ENCODE measurements at places on chromosomes 5 and 9. TPM values are rescaled to one million over a fixed set of nuclear protein-coding genes. Genes with fewer than 3 reads are reported as not detected.

GRCh38 chr9:123408313-123409262 lies 52.6 kb downstream of the CRB2 start:
- no peak for DNase-seq

DNA sequence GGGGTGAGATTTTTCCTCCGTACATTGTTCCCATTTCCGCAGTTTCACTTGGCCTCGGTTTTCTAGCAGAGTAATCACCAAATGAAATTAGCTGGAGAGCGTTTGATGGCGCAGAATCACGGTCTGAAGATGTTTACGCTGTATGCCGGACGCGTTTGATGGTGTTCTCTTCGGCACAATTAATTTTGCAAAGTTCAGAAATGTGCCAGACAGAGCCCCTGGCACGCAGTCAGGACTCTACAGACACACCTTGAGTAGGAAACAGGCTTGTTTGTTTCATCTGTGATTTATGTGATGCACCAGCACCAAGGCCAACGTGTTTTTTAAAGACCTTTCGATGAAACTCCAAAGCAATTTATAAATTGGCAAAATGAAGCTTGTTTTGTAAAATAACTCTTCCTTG lies 863 bp upstream of the LIFR start:
- DNase-seq = no peak

The DMRT3 gene
- not detected for polyA plus RNA-seq

- DNase-seq = no peak
These were observed 93.7 kb downstream of the PDE4D start for GRCh38 chr5:59799668-59800346.

The DBN1 gene
- polyA plus RNA-seq = 17.1 TPM

The OR1Q1 gene
- not detected for polyA plus RNA-seq

The ADCY2 gene
- 0.19 TPM for polyA plus RNA-seq

- DNase-seq = peak; percentile 34
These were observed 10.5 kb downstream of the LURAP1L start for GRCh38 chr9:12785260-12785770.

The LCN15 gene
- not detected for polyA plus RNA-seq

The UNC13B gene
- polyA plus RNA-seq = 20.8 TPM

The WNT8A gene
- not detected for polyA plus RNA-seq

The LPAR1 gene
- 5.5 TPM for polyA plus RNA-seq

The LRRC19 gene
- not detected for polyA plus RNA-seq

DNA sequence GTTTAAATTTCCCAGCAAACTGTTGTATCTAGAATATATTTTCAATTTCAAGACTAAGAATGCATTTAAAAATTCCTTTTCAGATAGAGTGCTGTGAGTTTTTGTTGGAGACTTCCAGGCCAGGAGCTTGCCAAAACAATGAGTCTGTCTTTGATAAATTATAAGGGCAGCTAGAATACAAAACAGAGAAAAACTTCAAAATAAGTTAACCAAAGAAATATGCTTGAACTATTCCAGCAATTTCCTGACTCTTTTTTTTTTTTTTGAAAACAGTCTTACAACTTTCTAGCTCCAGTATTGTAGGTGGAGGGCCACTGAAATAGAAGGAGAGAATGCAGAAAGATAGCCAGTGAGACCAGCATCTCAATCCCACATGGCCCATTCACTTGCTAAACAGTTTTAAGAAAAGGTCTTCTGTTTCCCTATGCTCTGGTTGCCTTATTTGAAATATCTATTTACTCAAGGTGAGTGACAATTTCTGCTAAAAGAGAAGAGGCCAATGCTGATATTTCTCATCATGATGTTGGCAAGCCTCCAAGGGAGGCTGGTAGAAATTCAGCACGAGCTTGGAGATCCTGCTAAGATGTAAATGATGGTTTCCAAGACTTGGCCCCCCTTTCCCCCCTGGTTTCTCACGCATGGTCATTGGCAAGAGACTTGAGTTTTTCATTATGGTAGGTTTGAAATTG lies 103.2 kb downstream of the USP20 start:
- DNase-seq = no peak

DNA sequence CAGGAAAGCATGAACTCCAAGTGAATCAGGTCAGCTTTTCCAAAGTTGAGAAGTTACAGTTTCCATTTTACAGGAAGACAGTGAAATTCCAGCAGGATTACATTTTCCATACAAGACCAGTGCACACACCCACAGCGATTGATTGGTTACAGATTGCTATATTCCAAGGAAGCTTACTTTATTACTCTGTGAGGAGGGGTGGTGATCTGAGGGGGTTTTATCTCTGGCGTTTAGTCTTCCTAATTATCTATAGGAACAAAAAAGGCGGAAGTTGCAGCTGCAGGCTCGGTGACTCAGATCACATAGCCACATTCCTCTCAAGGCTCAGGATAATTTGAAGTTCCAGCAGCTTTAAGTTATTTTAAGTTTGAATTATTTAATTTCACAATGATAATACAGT lies 450.4 kb upstream of the NMUR2 start:
- no peak for DNase-seq

DNA sequence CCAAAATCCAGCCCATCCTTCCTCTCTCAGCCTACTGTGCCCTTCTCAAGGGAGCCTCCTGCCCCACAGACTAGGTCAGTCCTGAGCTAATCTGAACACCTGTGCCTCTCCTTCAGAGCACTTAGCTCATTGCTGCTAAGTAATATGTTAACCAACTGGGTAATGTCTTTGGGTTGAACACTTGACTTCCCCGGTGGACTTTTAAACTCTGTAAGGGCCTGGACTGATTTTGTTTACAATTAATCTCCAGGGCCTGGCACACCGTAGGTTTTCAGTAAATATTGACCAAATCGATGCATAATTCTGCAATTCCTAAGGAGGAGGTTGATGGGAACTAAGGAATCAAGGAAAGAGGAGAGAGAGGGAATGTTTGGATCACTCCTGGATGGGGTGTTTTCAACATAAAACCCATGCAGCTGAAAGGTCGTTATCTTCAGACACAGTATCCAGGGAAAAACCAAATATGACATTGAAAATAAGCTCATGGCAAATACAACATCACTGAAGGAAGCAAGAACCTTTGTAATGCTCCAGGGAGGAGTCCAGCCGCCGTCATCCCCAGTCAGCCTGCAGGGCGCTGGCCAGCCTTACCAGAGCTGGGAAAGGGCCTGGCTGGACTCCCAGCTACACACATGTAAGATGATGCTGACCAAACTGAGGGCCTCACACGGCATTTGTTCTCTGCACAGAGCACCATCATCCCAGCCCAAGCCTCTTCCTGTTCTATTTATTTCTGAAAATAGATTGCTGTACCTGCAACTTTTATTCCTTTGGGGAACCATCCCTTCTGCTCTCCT lies 166.3 kb downstream of the C5orf15 start:
- no peak for DNase-seq

The PCDHB5 gene
- polyA plus RNA-seq = 2.3 TPM

GRCh38 chr5:168898247-168898911 lies 319.2 kb upstream of the PANK3 start:
- DNase-seq = no peak

DNA sequence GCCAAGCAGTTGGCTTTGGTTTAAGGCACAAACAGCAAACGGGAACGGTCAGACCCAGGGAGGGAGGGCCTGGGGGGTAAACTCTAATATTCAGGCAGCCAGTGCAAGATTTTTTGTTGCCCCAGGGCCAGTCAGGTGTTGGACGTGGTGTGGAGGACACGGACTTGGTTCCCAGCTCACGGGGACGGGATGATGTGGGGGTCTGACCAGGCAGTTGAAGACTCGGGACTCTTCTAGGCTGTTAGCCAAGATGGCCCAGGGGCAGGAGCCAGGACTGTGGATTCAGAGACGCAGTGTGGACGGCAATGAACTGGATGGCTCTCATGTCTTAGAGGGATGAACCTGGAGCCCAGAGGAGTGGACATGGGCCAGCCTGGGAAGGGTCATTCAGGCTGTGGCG lies 169.2 kb downstream of the C9orf50 start:
- DNase-seq = no peak

DNA sequence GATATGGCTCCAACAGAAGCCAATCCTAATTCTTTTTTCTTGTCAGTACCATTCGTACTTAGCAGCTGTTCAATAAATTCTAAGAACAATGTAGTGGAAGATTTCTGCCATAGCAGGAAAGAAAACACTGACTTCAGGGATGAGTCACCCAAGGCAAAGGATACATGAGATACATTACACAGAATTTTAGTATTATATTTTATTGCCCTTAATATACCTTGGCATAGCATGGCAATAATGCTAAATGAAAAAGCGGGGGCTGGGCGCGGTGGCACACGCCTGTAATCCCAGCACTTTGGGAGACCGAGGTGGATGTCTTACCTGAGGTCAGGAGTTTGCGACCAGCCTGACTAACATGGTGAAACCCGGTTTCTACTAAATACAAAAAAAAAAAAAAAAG lies 619.1 kb upstream of the DAB2 start:
- DNase-seq = no peak

- no peak for DNase-seq
These were observed 176.5 kb downstream of the CARTPT start for GRCh38 chr5:71895546-71895945.

The NR5A1 gene
- polyA plus RNA-seq = 0.05 TPM

The FOXD4 gene
- 0.68 TPM for polyA plus RNA-seq

DNA sequence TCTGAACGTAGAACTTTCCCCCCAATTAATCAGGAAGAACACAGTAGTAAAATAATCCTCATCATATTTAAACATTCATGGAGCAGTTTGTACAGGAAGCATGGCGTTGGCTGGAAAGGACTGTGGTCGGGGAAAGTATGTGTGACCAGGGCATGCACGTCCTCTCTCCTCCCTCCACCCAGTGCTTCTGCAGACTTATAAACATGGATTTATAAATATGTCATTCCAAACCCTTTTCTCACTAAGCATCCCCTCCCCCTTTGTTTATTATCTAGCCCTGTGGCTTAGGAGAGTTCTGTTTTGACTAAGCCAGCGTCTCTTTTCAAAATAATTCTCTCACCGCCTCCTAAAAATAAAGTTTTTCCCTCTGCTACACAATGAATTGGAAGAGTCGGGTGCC lies 70.4 kb upstream of the DAP start:
- no peak for DNase-seq

- peak; percentile 30 for DNase-seq
These were observed 86.7 kb downstream of the PHF2 start for GRCh38 chr9:93662952-93663572.

DNA sequence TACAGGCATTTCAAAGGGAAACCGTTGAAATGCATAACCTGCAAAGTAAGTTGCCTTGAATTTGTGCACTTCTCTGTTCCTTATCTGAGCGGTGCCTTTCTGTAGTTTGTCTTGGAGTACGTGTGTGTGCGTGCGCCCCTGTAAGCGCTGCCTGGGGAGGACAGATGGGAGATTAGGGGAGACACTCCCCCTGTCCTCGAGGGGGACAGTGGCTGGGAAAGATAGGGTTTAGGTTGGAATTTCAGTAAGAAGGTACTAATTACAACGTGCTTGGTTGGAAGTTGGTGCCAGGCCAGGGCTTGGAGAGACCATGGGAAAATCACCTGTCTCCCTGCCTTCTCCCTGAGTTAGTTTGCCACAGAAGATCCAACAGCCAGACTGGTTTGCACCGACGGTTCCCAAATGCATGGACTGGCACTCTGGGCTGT lies 73.2 kb downstream of the PIK3R1 start:
- peak; percentile 51 for DNase-seq

The IFNA6 gene
- polyA plus RNA-seq = not detected

GRCh38 chr9:112112941-112113681 lies 62.0 kb downstream of the SUSD1 start:
- peak; percentile 64 for DNase-seq
